Upper lobe of left lung (tissue), 6 donors: ENCODE measurements at places on chromosomes 7 and 10. TPM values are rescaled to one million over a fixed set of nuclear protein-coding genes. Genes with fewer than 3 reads are reported as not detected.

DNA sequence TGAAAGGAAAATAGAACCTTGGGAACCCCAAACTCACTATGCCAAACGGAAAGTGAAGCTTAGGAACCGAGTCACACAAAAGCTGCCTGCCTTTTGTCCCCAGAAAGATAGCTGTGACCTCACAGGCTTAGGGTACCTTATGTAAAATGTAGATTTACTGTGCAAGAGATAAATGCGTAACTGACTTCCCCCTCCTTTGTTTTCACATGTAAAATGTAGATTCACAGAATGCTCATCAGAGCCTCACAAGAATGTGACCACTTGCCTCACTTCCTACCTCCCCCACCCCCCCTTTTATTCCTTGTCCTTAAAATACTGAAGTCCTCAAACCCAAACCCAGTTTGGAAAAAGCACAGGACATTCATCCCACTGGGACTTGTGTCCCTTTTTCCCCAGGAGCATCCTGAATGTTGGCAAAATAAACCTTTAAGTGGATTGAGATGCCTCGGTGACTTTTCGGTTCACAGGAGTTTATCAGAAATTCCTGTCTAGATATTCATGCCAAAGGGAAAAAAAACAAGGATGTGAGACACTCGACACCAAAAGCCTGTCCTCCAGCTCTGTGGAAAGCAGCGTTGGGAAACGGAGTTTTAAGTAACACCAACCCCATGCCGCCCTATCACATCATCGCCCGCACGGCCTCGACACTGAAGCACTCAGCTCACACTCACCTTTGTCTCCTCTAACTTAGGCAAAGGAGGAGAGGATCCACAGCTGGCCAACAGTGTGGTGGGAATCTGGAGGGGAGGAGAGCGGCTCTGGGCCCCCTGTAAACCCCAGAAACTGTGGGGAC lies 45.9 kb downstream of the SVIL start:
- H3K4me1 ChIP-seq, result peaks cover 17% of the 10 kb centered on the region
- no peak overlapping the region for H3K4me3 ChIP-seq
- H3K27ac ChIP-seq, result no peak overlapping the region
- no peaks in the 10 kb centered on the region for H3K27me3 ChIP-seq
- no peak for DNase-seq
- H3K36me3 ChIP-seq, result no peaks in the 10 kb centered on the region

GRCh38 chr10:10589540-10590303 lies 427.9 kb upstream of the CELF2 start:
- no peaks in the 10 kb centered on the region for H3K27me3 ChIP-seq
- no peaks in the 10 kb centered on the region for H3K4me1 ChIP-seq
- DNase-seq, result no peak
- no peak overlapping the region for H3K4me3 ChIP-seq
- H3K27ac ChIP-seq, result no peak overlapping the region
- H3K36me3 ChIP-seq, result no peaks in the 10 kb centered on the region

GRCh38 chr10:61323726-61324125 lies 129.5 kb downstream of the TMEM26 start:
- no peaks in the 10 kb centered on the region for H3K36me3 ChIP-seq
- no peak overlapping the region for H3K4me3 ChIP-seq
- H3K27ac ChIP-seq, result no peak overlapping the region
- H3K4me1 ChIP-seq, result no peaks in the 10 kb centered on the region
- H3K27me3 ChIP-seq, result no peaks in the 10 kb centered on the region

MUC12 gene
- 2.1 TPM for total RNA-seq

NPSR1 gene
- not detected for total RNA-seq

EPHA1 gene
- total RNA-seq, result 11.0 TPM
